ENCODE measurements at places on chromosomes 4 and X. TPM values are rescaled to one million over a fixed set of nuclear protein-coding genes. Genes with fewer than 3 reads are reported as not detected.

- H3K27ac ChIP-seq = no peak overlapping the region
- H3K27me3 ChIP-seq = no peaks in the 10 kb centered on the region
- no peaks in the 10 kb centered on the region for H3K36me3 ChIP-seq
- H3K4me3 ChIP-seq = no peak overlapping the region
Measured at GRCh38 chr4:56612282-56612681, 68.8 kb downstream of the HOPX start.

- H3K27me3 ChIP-seq = peaks cover 4% of the 10 kb centered on the region
- H3K4me3 ChIP-seq = no peak overlapping the region
- no peak overlapping the region for H3K27ac ChIP-seq
- H3K36me3 ChIP-seq = no peaks in the 10 kb centered on the region
- no peak for DNase-seq
Measured at GRCh38 chr4:19947349-19947748, 304.4 kb upstream of the SLIT2 start.

DNA sequence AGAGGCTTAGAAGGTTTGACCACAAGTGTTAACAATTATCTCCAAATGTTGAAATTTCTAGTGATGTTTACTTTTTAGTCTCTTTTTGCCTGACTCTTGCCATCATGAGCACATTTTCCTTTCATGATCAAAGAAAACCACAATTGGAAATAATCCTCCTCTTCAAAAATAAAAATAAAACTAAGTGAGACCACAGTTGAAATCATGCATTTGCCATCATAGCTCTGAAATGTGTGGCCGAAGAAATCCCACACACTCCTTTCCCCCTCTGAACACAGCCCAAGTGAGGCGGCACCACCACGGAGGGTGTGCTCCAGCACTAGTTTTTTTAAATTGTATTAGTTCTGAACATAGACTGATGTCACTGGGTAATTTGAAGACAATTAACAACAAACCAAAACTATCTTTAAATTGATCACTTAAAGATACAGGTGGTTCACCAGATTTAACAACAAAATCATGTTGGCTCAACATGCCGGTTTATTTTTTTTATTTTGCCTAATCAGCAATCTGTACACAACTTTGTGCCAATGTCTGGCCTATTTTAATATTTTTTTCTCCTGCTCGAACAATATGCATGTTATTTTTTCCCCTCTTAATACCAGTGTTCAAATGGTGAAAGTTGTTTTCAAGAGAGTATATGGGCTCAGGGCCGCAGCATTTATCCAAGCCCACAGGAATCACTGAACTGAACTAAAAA, 17.6 kb downstream of the APBB2 start:
- H3K27ac ChIP-seq = no peak overlapping the region
- DNase-seq = no peak
- H3K36me3 ChIP-seq = peaks cover 2% of the 10 kb centered on the region
- no peak overlapping the region for H3K4me3 ChIP-seq
- H3K27me3 ChIP-seq = no peaks in the 10 kb centered on the region

GRCh38 chrX:30327762-30328161, 18.6 kb upstream of the NR0B1 start:
- no peak overlapping the region for H3K4me3 ChIP-seq
- no peaks in the 10 kb centered on the region for H3K4me1 ChIP-seq
- no peak overlapping the region for H3K27ac ChIP-seq
- H3K36me3 ChIP-seq = no peaks in the 10 kb centered on the region
- no peak for DNase-seq

DNA sequence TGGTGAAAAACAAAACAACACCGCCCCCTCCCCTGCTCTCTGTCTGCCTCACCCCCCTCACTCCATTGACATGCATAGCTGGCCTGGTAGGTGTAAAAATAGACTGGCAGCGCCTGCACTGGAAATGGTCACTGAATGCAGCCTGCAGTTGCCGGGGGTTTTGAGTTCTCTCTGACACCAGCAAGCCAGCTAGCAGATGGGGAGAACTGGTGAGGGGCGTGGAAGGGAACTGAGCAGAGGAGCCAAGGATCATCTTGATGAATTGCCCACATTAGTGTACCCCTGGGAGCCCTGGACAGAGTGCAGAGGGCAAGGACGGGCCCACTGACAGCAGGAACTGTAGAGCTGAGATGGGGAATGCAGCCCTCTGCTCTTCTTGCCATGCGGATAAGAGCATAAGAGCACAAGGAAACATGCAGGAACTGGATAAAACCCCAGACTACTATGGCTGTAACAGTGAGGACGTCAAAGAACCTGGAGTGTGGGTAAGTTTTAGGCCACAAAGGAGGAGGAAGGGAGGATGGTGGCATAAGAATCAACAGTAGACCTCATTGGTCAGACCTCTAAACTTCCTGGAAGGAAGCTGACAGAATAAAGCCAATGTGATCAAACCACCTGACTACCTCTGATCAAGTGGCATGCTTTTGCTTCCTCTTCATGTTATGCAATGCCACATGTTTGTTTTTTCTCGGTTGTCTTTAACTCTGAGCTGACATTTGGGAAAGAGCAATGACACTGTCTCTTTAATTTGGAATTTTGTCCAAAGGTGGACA, 96.3 kb downstream of the ANK2 start:
- no peaks in the 10 kb centered on the region for H3K4me1 ChIP-seq
- H3K4me3 ChIP-seq = no peak overlapping the region
- H3K27me3 ChIP-seq = no peaks in the 10 kb centered on the region
- H3K27ac ChIP-seq = no peak overlapping the region
- DNase-seq = no peak

DNA sequence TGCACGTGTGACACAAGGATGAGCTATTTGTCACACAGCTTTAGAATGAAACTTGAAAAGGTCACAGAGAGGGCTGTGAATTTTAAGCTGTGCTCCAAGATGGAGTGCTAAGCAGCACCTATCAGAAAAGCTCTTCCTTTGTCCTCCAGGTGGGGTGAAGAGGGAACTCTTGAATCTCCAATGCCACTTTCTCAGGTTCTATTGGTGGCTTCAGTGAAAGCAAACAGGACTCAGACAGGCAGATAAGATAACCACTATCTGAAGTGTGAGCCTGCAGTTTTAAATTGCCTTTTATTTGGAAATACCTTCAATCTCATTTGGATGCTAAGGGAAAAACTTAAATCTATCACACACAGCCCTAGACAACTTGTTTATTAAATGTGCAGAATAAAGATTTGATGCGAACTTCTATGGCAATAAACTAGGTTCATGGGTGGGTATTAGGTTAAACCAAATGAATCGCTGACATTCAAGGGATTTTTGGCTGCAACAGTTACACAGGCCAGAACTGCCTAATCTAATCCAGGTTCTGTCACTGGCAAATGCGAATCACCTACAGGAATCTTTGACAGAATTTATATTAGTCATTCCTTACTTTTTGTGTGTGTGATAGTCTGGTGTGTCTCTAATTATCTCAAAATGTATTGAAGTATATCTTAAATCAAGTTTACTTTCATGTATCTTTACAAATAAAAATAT, 13.6 kb upstream of the PDGFRA start:
- peaks cover 13% of the 10 kb centered on the region for H3K4me1 ChIP-seq
- H3K27me3 ChIP-seq = no peaks in the 10 kb centered on the region
- no peak overlapping the region for H3K4me3 ChIP-seq

DNA sequence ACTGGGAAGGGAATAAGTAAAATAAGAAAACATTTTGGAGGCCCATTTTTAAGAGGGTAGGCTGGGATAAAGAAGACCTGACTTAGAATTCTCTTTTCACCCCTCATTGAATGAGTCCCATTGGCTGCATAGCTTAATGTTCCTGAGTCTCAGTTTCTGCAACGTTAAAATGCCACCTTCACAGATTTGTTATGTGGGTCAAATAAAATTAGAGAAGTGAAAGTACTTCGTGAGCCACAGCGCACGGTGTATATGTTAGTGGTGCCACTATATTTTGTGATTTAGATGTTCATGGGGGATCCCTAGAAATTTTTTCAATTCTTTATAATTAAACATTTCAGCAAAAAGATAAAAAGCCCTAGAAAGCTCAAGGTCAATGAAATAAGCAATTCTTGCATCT, 109.2 kb upstream of the HS3ST1 start:
- peaks cover 7% of the 10 kb centered on the region for H3K4me1 ChIP-seq
- no peaks in the 10 kb centered on the region for H3K27me3 ChIP-seq
- no peak overlapping the region for H3K4me3 ChIP-seq
- no peaks in the 10 kb centered on the region for H3K36me3 ChIP-seq
- H3K27ac ChIP-seq = no peak overlapping the region

DNA sequence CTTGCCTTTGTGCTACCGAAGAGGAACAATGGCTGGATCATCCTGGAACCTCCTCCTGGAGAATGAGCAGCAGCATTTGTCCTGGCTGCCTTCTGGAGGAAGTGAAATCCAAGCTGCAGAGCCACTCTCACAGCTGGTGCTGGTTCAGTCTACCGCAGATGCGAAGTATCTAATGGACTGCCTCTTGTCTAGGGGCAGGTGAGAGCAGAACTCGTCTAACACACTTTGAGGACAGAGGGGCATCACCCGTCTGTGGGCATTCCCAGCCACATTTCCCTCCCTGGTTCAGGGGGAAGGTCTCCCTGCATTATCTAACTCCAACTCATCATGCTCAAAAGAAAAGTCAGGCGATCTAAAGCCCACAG, 338.2 kb upstream of the GATB start:
- no peaks in the 10 kb centered on the region for H3K27me3 ChIP-seq
- DNase-seq = no peak
- H3K4me1 ChIP-seq = peaks cover 30% of the 10 kb centered on the region
- H3K36me3 ChIP-seq = no peaks in the 10 kb centered on the region
- H3K27ac ChIP-seq = no peak overlapping the region
- H3K4me3 ChIP-seq = no peak overlapping the region

DNA sequence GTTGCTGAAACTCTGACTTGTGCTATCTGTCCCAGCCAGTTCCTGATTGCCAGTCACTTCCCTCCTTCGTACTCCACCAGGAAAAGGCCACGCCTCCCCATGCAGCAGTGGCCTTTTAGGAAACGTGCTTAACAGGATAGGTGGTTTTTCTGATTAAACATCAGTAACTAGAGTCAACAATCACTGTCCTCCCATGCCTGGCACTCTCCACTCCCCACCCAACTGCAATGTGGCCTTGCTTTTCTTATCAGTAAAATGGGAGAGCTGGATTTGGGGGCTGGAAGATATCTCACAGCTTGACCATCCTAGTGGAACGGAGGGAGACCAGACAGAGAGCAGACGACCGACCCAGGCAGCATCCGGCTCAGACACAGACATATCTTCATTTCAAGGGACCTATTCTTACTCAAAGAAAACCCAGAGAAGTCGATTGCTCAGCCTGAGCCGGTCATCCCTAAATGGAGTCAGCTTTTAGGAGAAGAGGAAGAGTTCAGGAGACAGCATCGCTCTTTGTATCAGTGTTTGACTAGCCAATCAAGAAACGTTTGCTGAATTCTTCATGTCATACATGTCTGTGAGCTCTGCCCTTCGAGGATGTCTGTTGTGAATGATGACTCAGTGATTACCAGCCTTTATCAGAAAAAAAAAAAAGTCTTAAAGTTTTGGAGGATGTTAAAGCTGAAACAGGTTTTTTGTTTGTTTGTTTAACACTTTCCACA, 12.7 kb upstream of the UBA6 start:
- H3K27ac ChIP-seq = peak overlapping the region; percentile 81
- no peak overlapping the region for H3K4me3 ChIP-seq
- peak; percentile 52 for DNase-seq
- H3K4me1 ChIP-seq = peaks cover 31% of the 10 kb centered on the region

DNA sequence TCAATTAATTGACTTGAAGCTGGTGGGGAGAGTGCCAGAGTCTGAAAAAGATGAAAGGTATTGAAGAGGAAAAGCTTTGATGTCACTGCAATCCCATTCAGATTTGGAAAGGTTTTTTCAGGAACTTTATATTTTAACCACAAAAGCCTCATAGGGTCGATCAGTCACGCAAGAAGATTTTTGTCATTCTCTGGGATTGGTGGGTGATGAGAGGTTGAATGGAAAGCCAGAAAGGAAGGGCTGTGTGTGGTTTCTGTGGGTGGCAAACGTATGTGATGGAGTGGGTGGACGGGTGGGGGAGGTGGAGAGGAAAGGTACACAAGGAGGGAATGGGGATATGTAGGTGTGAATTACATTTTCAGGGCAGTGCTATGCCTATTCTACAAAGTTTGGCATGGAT, 173.8 kb upstream of the SCML1 start:
- no peak overlapping the region for H3K27ac ChIP-seq
- H3K4me3 ChIP-seq = no peak overlapping the region
- H3K27me3 ChIP-seq = no peaks in the 10 kb centered on the region
- H3K4me1 ChIP-seq = peaks cover 25% of the 10 kb centered on the region

DNA sequence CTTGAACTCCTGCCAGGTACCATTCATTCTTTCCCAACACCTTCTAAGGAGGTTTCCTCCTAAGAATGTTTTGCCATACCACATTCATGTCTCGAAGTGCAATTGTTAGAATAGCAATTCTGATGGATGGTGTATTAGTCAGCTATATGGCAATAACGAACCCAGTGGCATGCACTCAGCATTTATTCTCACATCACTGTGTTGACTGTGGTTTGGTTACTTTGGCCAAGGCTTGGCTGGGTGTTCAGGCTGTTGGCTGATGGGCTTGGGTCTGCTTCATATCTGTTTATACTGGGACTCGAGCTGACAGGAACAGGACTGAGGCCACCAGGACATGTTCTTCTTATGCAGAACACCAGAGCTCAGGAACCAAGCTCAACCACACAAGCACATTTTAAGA, 31.7 kb downstream of the PSAPL1 start:
- peaks cover 4% of the 10 kb centered on the region for H3K27me3 ChIP-seq
- no peak for DNase-seq
- no peak overlapping the region for H3K27ac ChIP-seq
- H3K4me3 ChIP-seq = no peak overlapping the region

- no peak overlapping the region for H3K27ac ChIP-seq
- DNase-seq = no peak
- H3K4me1 ChIP-seq = peaks cover 12% of the 10 kb centered on the region
- no peak overlapping the region for H3K4me3 ChIP-seq
Measured at GRCh38 chrX:7027071-7027470, 120.4 kb upstream of the STS start.

DNA sequence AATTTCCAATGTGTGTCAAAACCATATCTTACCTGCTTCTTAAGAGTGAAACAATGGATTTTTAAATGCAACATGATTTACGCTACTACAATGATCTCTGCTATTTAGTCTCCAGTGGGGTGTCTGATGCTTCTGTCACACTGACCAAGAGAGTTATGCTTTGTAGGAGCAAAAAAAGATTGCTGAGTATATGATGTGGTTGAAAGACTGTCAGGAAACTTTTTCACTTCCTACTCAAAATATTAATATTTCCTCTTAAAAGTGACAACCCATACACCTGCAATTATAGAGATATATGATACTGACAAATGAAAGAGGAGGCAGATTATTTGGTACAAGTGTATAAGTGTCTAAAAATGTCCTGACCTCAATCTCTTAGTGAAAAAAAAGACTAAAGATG, 105.2 kb upstream of the BMP3 start:
- H3K27ac ChIP-seq = no peak overlapping the region
- H3K4me3 ChIP-seq = no peak overlapping the region
- peaks cover 8% of the 10 kb centered on the region for H3K4me1 ChIP-seq
- H3K36me3 ChIP-seq = no peaks in the 10 kb centered on the region
- no peak for DNase-seq
- H3K27me3 ChIP-seq = no peaks in the 10 kb centered on the region

GRCh38 chrX:103540145-103540544, 20.9 kb upstream of the RAB40A start:
- H3K36me3 ChIP-seq = no peaks in the 10 kb centered on the region
- H3K4me1 ChIP-seq = peaks cover 36% of the 10 kb centered on the region
- DNase-seq = no peak
- H3K27ac ChIP-seq = peak overlapping the region; percentile 28

- no peaks in the 10 kb centered on the region for H3K27me3 ChIP-seq
- no peak overlapping the region for H3K4me3 ChIP-seq
- no peak for DNase-seq
- no peak overlapping the region for H3K27ac ChIP-seq
- no peaks in the 10 kb centered on the region for H3K36me3 ChIP-seq
Measured at GRCh38 chr4:26522478-26522877, 32.2 kb upstream of the CCKAR start.

The CXCL10 gene
- 0.72 TPM for polyA plus RNA-seq

The UGT2B15 gene
- polyA plus RNA-seq = not detected

The MAGEB2 gene
- polyA plus RNA-seq = not detected

The BMP3 gene
- polyA plus RNA-seq = not detected

The XPNPEP2 gene
- not detected for polyA plus RNA-seq

The SH3BGRL gene
- polyA plus RNA-seq = 72.5 TPM
